ENCODE measurements at places on chromosomes 12 and 14. TPM values are rescaled to one million over a fixed set of nuclear protein-coding genes. Genes with fewer than 3 reads are reported as not detected.

The CYP27B1 gene
- polyA plus RNA-seq, result 1.1 TPM

The COX8C gene
- 0.23 TPM for polyA plus RNA-seq

The JAG2 gene
- polyA plus RNA-seq, result 33.8 TPM

The PRPH gene
- polyA plus RNA-seq, result 2.3 TPM

The LRTM2 gene
- 0.21 TPM for polyA plus RNA-seq

The RNASE3 gene
- polyA plus RNA-seq, result 0.28 TPM

The NEK9 gene
- 76.4 TPM for polyA plus RNA-seq

The VEZT gene
- polyA plus RNA-seq, result 64.0 TPM

The OTUB2 gene
- polyA plus RNA-seq, result 1.2 TPM

The SLC5A8 gene
- polyA plus RNA-seq, result not detected

The CCDC184 gene
- polyA plus RNA-seq, result 1.2 TPM

The DPF3 gene
- 1.8 TPM for polyA plus RNA-seq

The FITM1 gene
- polyA plus RNA-seq, result 113 TPM

The VSX2 gene
- not detected for polyA plus RNA-seq

The SLC7A7 gene
- 25.9 TPM for polyA plus RNA-seq

The RERG gene
- 4.0 TPM for polyA plus RNA-seq

The LRRK2 gene
- polyA plus RNA-seq, result 2.7 TPM

The DBX2 gene
- 0.16 TPM for polyA plus RNA-seq

The FAM181A gene
- not detected for polyA plus RNA-seq

The NRL gene
- 1.8 TPM for polyA plus RNA-seq

The NUDT14 gene
- 17.5 TPM for polyA plus RNA-seq

The PLBD1 gene
- polyA plus RNA-seq, result 27.1 TPM

The GPR162 gene
- polyA plus RNA-seq, result 25.6 TPM

The PYGL gene
- 22.0 TPM for polyA plus RNA-seq

The HAL gene
- polyA plus RNA-seq, result 0.31 TPM

The CIROP gene
- polyA plus RNA-seq, result not detected

The KLRD1 gene
- 0.18 TPM for polyA plus RNA-seq

The SLC41A2 gene
- 3.7 TPM for polyA plus RNA-seq

The SMCO2 gene
- polyA plus RNA-seq, result not detected

The CCDC88C gene
- 9.7 TPM for polyA plus RNA-seq

The STON2 gene
- polyA plus RNA-seq, result 13.1 TPM

The KRT79 gene
- not detected for polyA plus RNA-seq

The KRT7 gene
- 1.2 TPM for polyA plus RNA-seq

The CISTR gene
- not detected for polyA plus RNA-seq

The ZDHHC22 gene
- polyA plus RNA-seq, result 0.33 TPM

The AQP2 gene
- polyA plus RNA-seq, result not detected

The PDE3A gene
- 10.5 TPM for polyA plus RNA-seq

The DLGAP5 gene
- polyA plus RNA-seq, result 17.9 TPM

The AJUBA gene
- 35.4 TPM for polyA plus RNA-seq

The ACSM4 gene
- polyA plus RNA-seq, result 0.11 TPM

The ATN1 gene
- 101 TPM for polyA plus RNA-seq

The RAB21 gene
- polyA plus RNA-seq, result 40.9 TPM

The DACT1 gene
- 16.7 TPM for polyA plus RNA-seq

The SNAPC1 gene
- polyA plus RNA-seq, result 5.9 TPM

The HOXC4 gene
- polyA plus RNA-seq, result 22.0 TPM

The TCL1A gene
- 1.5 TPM for polyA plus RNA-seq

The OR4E2 gene
- not detected for polyA plus RNA-seq

The TBX3 gene
- 25.4 TPM for polyA plus RNA-seq

The GLS2 gene
- polyA plus RNA-seq, result 0.33 TPM

The RAPGEF3 gene
- polyA plus RNA-seq, result 7.5 TPM

The TPH2 gene
- not detected for polyA plus RNA-seq

The NAA25 gene
- 18.5 TPM for polyA plus RNA-seq

The TAS2R9 gene
- not detected for polyA plus RNA-seq

The INF2 gene
- 49.3 TPM for polyA plus RNA-seq

The APOF gene
- not detected for polyA plus RNA-seq

The TBC1D30 gene
- polyA plus RNA-seq, result 1.5 TPM

The EXOC3L4 gene
- polyA plus RNA-seq, result 1.6 TPM

The ARHGDIB gene
- polyA plus RNA-seq, result 38.4 TPM

The IL22 gene
- polyA plus RNA-seq, result not detected
